Right atrium auricular region (tissue), 2 donors: ENCODE measurements at places on chromosomes 16 and 17. TPM values are rescaled to one million over a fixed set of nuclear protein-coding genes. Genes with fewer than 3 reads are reported as not detected.

- DNase-seq = peak; percentile 66
Observed at GRCh38 chr16:84484579-84485254, 19.7 kb downstream of the MEAK7 start.

GRCh38 chr17:35984140-35984539, 2.4 kb downstream of the CCL14 start:
- DNase-seq = no peak

- DNase-seq = no peak
Observed at GRCh38 chr17:19900809-19901208, 33.1 kb upstream of the ULK2 start.

DNA sequence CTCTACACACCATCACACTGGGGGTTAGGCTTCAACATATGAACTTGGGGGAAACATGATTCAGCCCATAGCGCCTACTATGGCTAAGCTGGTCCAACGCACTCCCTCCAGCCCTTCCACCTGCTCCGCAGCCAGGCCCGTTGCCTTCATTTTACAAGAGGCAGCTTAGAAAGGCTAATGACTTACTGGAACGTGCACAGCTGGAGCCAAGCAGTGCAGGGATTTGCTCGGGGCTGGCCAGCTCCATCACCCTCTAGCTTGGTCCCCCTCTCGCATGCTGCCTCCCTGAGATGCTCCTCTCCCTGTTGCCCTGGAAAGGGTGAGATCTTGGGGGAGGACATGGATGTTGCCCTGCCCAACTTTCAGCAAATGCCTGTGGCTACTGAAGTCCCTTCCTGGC, 2.8 kb upstream of the CACNG1 start:
- DNase-seq = no peak

DNA sequence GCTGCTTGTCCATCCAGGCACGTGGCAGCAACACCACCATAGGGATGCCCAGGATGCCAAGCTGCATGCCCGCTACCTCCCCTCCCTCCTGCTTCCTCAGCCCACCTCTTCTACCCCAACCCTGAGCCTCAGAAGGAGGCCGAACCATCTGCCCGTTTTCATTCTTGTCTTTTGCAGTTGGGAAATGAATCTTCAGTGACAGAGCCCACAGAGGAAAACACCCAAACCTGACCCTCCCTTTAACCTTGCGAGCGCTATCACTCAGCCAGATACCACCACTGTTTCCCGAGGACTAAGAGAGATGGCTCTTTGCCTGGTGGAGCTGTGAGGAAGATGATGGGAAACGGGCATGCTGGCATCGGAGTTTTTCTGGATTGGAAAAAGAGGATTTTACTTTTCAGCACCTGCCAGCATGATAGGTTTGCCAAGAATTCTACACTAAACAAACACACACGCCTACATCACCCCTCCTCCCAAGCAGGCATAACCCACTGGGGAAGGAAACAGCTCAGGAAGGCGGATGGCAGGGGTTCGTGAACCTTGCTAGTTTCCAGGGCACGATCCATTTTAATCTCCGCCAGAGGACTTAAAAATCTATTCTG, 457.4 kb downstream of the SLC39A11 start:
- DNase-seq = no peak

GRCh38 chr17:72591289-72592241, 470.7 kb downstream of the SOX9 start:
- no peak for DNase-seq

- no peak for DNase-seq
Observed at GRCh38 chr16:19809693-19810092, 75.0 kb downstream of the GPRC5B start.

GRCh38 chr17:49000943-49001342, 3.8 kb downstream of the IGF2BP1 start:
- no peak for DNase-seq

DNA sequence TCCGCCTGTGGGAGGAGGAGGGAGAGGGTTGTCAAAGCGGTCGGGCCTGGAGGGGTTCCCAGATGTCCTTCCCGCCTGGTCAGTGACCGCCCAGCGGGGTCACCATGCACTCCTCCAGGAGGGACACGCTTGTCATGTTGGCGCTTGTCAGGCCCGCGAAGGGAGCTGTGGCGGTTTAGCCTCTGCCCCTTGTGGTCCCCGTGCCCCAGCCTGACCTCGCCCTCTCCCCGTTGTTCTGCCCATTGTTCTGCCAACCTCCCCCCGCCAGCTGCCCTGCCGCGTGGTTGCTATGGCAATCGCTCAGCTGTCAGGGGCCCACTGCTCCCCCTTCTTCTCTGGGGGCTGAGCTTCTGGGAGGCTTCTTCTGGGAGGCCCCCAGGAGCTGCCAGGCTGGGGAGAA, 146.4 kb upstream of the CIBAR2 start:
- no peak for DNase-seq

- DNase-seq = no peak
Observed at GRCh38 chr17:72702998-72703397, 389.5 kb downstream of the SLC39A11 start.

DNA sequence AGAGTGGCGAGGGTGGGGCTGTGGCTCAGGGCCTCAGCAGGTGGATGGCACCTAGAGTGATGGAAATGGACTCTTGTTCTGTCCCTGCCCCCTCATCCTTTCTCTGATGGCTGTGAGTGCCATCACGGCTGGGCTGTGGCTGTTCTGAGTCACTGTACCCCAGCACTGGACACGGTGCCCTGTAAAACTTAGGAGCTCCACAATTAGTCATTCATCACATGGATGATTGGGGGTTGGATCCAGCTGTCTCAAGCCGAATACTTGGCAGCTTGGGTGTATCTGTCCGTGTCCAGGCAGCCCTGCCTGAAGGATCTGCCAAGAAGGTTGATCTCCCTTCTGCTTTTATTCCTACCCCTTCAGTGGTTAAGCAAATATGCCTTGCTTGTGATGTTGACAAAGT, 295.5 kb upstream of the EEF2KMT start:
- no peak for DNase-seq

DNA sequence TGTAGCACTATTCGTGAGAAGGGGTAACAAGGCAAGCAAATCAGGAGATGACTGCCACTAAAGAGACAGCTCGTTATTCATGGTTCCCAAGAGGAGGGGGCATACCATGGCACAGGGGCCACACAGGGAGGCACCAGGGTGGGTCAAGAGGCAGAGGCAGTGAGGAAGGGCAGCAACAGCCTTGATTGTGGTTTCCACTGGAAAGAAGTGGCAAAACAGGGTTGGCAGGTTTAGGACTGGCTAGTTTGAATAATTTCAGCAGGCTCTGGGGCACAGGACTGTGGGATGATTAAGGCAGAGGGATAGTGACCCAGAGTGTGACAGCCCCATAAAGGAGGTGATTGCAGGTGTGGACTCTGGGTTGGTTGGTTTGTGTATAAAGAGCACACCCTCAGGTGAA, 188.9 kb downstream of the CBLN1 start:
- no peak for DNase-seq

GRCh38 chr17:17132746-17133145, 73.4 kb downstream of the PLD6 start:
- DNase-seq = no peak

DNA sequence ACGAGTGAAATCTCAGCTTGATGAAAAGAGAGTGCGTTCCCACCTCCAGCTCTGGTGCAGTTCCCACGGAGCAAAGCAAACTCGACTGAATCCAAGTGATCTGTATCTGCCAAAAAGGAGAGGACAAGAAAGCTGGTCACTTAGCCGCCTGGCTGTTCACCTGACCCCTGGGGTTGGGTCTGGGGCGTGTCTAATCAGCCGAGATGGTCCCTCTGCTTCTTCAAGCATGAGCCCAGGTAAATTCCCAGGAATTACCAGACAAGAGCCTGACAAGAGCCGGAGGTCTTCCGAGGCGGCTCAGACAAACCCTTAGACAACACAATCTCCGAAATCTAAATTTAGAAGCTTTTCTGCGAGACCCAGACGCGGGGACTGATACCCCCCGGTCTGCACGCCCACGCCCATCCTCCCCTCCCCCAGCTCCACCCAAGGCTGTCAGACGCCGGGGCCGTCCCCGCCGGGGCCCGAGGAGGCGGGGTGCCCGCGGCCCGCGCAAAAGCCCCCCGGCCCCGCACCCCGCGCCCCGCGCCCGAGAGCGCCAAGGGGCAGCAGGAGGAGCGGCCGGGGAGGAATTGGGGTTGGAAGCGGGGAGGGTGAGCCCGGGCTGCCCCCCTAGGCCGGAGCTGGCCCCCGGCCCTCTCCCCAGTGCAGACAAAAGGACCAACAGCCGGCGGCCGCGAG, 674 bp downstream of the ZNF821 start:
- DNase-seq = no peak

GRCh38 chr16:49328325-49328724, 45.3 kb upstream of the C16orf78 start:
- no peak for DNase-seq

- no peak for DNase-seq
Observed at GRCh38 chr17:42090964-42091790, 7.1 kb downstream of the ZNF385C start.

The CD300C gene
- not detected for total RNA-seq

The KRT17 gene
- not detected for total RNA-seq

The MAP2K3 gene
- 37.8 TPM for total RNA-seq

The EPOP gene
- 3.1 TPM for total RNA-seq

The IRX3 gene
- 5.0 TPM for total RNA-seq

The HOXB13 gene
- not detected for total RNA-seq

The ZDHHC7 gene
- 36.0 TPM for total RNA-seq

The CALB2 gene
- total RNA-seq = 39.1 TPM

The SMTNL2 gene
- 41.6 TPM for total RNA-seq

The TMEM204 gene
- total RNA-seq = 35.1 TPM
